ENCODE measurements at places on chromosomes 4 and X. TPM values are rescaled to one million over a fixed set of nuclear protein-coding genes. Genes with fewer than 3 reads are reported as not detected.

- DNase-seq = no peak
- H3K4me3 ChIP-seq = no peak overlapping the region
- H3K27ac ChIP-seq = no peak overlapping the region
- H3K27me3 ChIP-seq = no peaks in the 10 kb centered on the region
- H3K4me1 ChIP-seq = no peaks in the 10 kb centered on the region
These were observed 10.1 kb upstream of the SAP30 start for GRCh38 chr4:173360587-173361221.

DNA sequence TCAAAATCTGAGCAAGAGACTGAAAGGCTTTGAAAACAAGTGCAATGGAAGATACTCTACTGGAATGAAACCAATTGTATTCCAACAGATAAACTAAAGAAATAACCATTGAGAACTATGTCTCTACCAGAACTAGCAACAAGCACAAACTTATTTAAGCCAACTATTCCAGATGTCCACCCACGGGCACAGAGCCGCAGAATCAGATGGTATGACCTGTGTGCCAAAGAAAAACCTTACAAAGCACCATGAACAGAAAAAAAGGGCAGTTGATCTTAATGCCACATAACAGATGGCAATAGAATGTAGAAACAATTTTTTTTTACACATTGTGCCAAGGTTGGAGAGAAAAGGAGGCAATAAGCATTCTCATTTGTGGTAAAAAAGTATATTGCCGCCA is 269.3 kb upstream of the ADGRL3 start:
- no peak overlapping the region for H3K27ac ChIP-seq
- no peak for DNase-seq
- no peak overlapping the region for H3K4me3 ChIP-seq
- no peaks in the 10 kb centered on the region for H3K27me3 ChIP-seq
- no peaks in the 10 kb centered on the region for H3K36me3 ChIP-seq

DNA sequence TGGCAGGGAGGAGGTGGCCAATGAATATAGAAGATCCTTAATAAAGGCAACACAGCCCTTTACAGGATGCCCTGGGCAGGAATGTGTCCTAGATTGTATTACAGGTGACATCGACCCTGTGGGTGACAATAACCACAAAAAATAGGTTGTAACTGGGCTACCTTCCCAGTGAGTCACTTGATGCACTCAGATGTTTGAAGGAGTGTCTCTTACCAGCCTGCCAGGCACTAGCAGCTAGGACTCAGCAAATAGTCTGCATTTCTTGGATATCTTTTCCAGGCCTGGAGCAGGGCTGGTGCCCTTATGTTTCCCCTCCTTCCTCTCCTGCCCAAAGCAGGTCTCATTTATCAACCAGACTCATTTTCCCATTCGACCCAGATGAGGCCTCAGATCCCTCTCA is 50.9 kb upstream of the TMEM164 start:
- no peak for DNase-seq
- H3K4me1 ChIP-seq = no peaks in the 10 kb centered on the region
- no peaks in the 10 kb centered on the region for H3K27me3 ChIP-seq

DNA sequence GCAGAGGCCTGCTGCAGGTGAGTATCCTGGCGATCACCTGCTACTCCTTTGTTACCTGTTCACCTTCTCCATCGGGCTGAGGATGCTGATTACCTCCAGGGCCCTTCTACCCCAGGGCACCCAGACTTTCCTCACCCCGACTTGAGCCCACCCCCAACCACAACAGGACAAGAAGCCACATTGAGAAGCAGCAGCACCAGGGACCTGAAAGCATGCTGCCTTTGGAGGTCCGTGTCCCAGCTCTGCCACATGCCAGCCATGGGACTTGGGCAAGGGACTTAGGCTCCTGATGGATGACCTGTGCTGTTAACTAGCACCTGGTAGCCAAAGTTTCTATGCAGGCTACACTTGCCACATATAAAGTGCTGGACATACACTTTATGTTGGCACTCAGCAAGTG is 89.7 kb downstream of the CPZ start:
- no peak overlapping the region for H3K4me3 ChIP-seq
- no peak for DNase-seq
- H3K4me1 ChIP-seq = no peaks in the 10 kb centered on the region
- no peak overlapping the region for H3K27ac ChIP-seq
- no peaks in the 10 kb centered on the region for H3K27me3 ChIP-seq

GRCh38 chr4:114384629-114385028 is 214.0 kb upstream of the UGT8 start:
- H3K27ac ChIP-seq = no peak overlapping the region
- H3K36me3 ChIP-seq = no peaks in the 10 kb centered on the region
- H3K4me3 ChIP-seq = no peak overlapping the region
- no peaks in the 10 kb centered on the region for H3K4me1 ChIP-seq
- no peak for DNase-seq

GRCh38 chrX:10111364-10112148 is 45.2 kb upstream of the CLCN4 start:
- no peak overlapping the region for H3K4me3 ChIP-seq
- no peaks in the 10 kb centered on the region for H3K4me1 ChIP-seq
- H3K36me3 ChIP-seq = no peaks in the 10 kb centered on the region
- no peaks in the 10 kb centered on the region for H3K27me3 ChIP-seq
- H3K27ac ChIP-seq = peak overlapping the region; percentile 43

DNA sequence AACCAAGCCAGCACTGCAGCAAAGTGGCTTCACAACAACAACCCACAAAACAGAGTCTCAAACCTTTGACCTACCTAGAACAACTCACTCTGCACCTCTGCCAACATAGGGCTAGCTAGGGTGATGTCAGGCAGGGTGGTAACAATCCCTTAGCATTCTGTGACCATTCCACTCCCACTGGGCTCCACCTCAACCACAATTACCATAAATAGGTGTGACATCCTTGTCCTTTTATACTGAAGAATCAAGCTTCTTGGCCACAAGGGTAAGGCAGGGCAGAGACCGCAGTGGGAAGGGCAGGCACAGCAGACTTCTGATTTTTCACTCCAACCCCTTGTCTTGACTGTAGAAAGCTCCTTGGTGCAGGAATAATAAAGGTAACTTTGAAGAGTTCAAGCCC is 795.4 kb upstream of the DIAPH2 start:
- no peaks in the 10 kb centered on the region for H3K36me3 ChIP-seq
- H3K27me3 ChIP-seq = no peaks in the 10 kb centered on the region
- DNase-seq = no peak
- H3K4me1 ChIP-seq = no peaks in the 10 kb centered on the region
- H3K27ac ChIP-seq = no peak overlapping the region

DNA sequence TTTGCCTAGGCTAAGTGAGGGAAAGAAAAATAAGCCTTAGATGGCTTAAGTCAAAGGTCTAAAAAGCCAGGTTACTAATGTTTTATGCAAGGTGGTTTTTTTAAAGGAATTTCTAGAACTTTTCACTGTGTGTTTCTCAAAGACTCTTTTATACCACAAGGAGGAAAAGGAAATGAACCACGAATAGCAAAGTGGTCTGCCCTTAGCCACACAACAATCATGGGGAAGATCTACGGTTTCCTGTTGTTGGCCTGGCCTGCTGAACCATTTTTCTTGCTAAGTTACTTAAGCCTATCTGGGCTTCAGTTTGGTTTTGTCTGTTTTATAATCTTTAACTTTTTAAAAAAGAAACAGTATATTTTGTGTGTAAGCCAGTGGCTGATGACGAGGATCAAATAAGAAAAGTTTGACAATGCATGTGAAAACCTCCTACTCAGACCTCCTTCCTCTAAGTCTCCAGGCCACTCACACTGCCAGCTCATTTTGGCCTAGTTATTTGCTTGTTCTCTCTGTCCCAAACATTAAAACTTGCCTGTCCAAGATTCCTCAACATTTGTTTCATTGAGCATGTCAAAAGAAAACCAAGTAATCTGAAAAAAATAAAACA is 56.7 kb upstream of the COL25A1 start:
- H3K27me3 ChIP-seq = no peaks in the 10 kb centered on the region
- H3K4me3 ChIP-seq = no peak overlapping the region
- no peak for DNase-seq
- no peak overlapping the region for H3K27ac ChIP-seq
- H3K4me1 ChIP-seq = no peaks in the 10 kb centered on the region

- no peak for DNase-seq
- H3K4me3 ChIP-seq = no peak overlapping the region
- H3K36me3 ChIP-seq = no peaks in the 10 kb centered on the region
These were observed 7.3 kb downstream of the GRPR start for GRCh38 chrX:16130707-16131106.

DNA sequence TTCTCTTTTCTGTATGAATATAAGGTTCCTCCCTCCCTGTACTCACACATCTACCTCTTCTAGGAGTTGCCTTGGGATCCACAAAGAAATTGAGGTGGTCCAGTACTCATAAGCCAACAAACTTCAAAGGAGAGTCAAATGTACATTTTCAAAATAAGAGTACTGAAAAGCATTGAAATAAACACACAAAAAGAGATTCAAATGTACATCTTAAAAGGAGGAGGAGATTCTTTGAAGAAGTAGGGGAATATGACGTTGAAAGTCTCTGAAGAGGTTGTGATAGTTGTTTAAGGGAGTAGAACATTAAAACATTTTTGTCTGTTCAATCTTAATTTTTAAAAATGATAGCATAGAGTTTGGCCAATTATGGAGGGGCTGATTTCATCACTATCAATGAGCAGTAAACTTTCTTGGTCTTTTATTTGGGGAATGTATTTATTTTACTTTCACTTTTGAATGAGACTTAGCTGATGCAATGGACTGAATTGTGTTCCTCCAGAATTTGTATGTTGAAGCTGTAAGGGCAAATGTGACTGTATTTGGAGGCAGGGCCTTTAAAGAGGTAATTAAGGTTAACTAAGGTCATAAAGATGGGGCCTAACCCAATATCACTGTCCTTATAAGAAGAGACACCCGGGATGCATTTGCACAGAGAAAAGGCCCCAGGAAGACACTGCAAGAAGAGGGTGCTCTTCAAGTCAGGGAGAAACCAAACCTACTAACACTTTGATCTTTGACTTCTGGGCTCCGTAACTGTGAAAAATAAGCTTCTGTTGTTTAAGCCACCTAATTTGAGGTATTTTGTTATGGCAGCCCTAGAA is 226.3 kb upstream of the PGRMC2 start:
- H3K27ac ChIP-seq = no peak overlapping the region

DNA sequence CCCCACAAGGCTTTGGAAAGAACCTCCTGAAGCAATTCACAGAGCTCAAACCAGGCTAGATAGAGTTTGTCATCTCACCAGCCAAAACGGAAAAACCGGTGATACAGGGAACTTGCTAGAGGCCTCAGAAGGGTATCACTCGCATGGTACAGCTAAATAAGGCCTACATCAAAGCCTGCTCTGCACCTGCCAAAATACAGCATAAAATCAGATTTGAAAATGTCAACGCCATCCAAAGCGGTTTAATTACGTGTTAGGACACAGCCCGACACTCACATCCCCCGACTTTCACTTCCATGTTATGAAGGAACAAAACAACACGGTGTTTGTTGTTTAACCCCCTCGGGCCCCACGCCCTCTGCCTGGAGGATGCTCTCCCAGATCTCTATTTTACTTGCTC is 65.0 kb downstream of the MAPK10 start:
- H3K27ac ChIP-seq = no peak overlapping the region
- H3K4me3 ChIP-seq = no peak overlapping the region
- no peak for DNase-seq
- H3K27me3 ChIP-seq = no peaks in the 10 kb centered on the region

DNA sequence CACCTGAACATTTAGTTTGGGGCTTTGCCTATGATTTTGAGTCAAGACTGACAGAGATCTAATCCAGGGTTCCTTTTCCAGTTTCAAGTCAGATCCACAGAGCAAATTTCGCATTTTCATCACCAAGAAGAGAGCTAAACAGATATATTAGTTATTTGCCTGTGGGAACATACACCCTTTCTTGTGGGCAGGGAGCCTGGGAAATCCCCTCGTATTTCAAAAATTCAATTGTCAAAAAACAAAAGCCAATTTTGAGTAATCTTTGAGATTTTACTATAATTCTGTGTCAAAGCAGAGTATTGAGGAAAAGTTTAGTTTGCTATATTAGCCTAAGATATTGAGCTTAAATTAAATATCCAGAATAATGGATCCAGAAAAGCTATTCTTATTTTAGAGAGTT is 56.6 kb downstream of the AFM start:
- DNase-seq = no peak
- H3K27me3 ChIP-seq = no peaks in the 10 kb centered on the region
- H3K27ac ChIP-seq = no peak overlapping the region
- H3K4me3 ChIP-seq = no peak overlapping the region

DNA sequence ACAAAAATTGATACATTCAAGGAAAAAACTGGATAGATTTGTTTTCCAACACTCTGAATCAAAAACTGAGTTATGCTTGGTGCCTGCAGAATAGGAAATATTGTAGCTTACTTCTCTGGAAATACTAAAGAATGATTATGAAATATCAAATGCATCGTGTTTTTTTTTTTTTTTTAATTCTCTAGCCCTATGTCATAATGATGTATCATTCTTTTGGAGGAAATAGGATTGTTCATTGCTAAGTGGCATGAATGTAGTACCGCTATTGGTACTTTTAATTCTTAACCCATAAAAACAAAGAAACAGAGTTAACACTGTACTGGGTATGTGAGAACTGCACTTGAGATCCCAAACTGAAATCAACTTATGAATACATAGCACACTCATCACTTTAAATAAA is 7.6 kb upstream of the FAM200B start:
- no peak for DNase-seq
- H3K36me3 ChIP-seq = no peaks in the 10 kb centered on the region
- no peaks in the 10 kb centered on the region for H3K4me1 ChIP-seq
- H3K4me3 ChIP-seq = no peak overlapping the region
- H3K27me3 ChIP-seq = no peaks in the 10 kb centered on the region

GRCh38 chr4:1714303-1715001 is 2.3 kb upstream of the SLBP start:
- no peak for DNase-seq
- no peaks in the 10 kb centered on the region for H3K36me3 ChIP-seq
- no peak overlapping the region for H3K4me3 ChIP-seq
- H3K27ac ChIP-seq = no peak overlapping the region
- H3K27me3 ChIP-seq = no peaks in the 10 kb centered on the region
- H3K4me1 ChIP-seq = peaks cover 26% of the 10 kb centered on the region

CC2D2A gene
- 2.6 TPM for total RNA-seq

CYSLTR1 gene
- 1.6 TPM for total RNA-seq

CLTRN gene
- 0.35 TPM for total RNA-seq

SLC25A5 gene
- total RNA-seq = 1,091 TPM

DUSP21 gene
- total RNA-seq = not detected

DRP2 gene
- total RNA-seq = 1.1 TPM

ATP10D gene
- 8.6 TPM for total RNA-seq

MUC7 gene
- total RNA-seq = not detected

LAMTOR3 gene
- 45.6 TPM for total RNA-seq
